ENCODE measurements at places on chromosomes 13 and 19.

DNA sequence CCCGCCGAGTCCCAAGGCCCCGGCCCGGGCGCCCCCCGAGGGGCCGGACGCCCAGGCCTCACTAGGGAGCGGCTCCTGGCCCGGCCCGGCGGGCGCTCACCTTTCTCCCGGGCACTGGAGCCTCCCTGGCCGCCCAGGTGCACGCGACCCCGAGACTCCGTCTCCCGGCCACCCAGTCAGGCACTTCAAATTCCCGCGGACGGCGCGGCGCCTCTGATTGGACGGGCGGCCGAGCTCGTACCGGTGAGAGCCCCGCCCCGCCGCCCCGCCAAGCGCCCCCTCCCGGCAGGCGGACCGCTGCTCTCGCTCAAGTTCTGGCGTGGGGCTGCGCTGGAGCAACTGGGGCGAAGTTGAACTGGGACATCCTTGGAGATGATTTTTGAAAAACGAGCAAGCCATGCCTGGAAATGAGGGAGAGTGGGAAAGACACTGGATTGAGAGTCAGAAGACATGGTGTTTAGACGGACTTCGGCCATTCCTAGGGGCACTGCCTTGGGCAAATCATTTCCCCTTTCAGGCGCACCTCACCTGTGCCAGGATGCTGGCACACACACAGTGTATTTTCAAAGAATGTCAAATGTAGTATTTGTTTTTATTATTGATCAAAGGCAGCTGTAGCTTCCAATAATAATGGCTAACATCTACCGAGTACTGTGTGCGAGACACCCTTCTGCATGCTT, 485.3 kb downstream of the UQCRFS1 start:
- no peak for DNase-seq

DNA sequence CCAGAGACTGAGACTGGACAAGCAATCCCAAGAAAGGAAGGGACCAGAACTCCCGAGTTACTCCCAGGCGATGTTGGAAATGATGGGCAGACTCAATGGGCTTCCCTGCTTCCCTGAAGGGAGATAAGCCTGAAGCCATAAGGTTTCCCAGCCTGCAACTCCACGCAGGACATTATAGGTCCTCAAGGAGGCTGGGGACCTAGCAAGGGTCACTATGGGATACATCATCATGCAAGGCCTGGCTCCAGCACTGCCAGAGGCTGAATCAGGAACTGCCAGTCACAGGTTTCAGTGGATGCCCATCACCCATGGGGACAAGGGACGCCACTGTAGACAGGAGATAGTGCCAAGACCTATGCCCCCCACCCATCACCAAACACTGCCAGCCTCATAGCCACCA, 338.7 kb downstream of the IRS2 start:
- DNase-seq = no peak

GRCh38 chr19:31675193-31675913, 326.1 kb upstream of the TSHZ3 start:
- DNase-seq = no peak

- no peak for DNase-seq
These were observed 36.1 kb downstream of the ADPRHL1 start for GRCh38 chr13:113417008-113417751.

DNA sequence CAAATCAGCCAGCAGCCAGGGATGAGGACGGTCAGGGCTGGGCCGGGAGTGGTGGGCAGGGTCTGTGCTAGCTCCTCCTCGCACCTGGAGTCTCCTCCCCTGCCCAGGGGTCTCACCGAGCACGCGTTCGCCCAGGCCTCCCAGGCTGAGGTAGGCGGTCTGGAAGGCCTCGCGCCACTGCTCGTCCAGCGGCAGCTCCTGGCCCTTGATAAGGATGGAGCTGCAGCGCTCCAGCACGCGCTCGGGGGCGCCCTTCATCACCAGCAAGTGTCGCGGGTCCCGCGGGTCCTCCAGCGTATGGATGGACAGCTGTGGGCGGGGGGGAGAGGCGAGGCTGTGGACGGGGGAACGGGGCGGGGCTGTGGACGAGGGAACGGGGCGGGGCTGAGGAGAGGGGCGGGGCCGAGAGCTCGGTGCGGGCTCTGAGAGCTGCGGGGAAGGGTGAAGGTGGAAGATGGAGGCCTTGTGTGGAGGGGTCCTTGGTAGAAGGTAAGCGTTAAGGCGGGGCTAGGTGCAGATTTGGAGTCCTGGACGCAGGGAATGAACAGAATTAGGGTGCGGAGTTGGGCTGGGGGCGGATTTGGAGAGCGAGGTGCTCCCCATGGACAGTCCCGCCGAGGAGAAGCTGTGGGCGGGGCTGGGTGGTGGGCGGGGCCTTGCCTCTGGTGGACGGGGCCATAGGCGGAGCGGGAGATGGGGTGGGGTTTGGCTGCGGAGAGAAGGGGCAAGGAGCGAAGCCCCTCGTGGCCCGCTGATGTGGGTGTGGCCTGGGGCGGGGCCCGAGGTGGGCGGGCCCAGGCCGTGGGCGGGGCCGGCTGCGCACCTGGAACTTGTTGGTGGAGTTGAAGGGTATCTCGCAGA, 5.7 kb downstream of the ATP4A start:
- DNase-seq = peak; percentile 31

DNA sequence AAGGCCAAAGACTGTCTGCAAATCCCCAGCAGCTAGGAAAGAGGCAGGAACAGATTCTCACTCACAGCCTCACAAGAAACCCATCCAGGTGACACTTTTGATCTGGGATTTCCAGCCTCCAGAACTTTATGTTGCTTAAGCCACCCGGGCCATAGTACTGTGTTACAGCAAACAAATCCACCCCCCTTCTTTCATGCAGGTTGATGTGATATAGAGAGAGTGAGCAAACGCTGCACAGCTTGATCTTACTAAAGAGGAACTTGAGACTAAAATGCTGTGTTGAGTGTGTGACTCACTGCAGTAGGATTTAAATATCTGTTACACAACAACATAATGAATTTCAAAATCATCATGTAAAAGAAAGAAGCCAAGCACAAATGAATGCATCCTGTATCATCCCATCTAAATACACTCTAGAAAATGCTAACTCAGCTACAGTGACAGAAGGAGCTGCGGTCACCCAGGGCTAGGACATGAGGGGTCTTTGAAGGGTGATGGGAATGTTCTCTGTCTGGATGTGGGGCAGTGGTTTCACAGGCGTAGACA, 32.2 kb downstream of the RCBTB2 start:
- no peak for DNase-seq

DNA sequence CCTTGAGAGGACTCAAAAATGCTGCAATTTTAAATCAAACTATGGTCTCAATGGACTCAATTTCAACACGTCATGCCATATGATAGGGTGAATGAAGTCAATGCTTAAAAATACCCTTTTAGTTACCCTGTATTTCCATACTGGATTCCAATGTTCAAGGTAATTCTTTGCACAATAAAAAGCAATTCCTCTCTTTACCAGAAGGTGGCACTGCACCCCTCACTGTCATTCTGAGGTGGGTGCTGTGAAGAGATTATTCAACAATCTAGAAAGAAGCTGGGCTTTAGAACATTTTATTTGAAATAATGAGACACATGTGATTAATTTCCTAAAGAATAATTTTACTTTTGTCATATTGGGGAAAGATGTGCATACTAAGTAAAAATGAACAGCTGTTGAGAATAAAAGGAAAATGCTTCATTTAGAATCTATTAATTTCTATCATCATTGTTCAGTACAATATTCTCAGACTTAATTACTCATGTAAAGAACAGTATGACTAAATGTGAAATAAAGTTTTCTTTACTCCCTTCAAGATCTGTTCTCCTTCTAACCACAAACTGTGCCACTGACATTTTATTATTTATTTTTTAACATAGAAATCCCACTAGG, 789.1 kb downstream of the GPC5 start:
- no peak for DNase-seq

DNA sequence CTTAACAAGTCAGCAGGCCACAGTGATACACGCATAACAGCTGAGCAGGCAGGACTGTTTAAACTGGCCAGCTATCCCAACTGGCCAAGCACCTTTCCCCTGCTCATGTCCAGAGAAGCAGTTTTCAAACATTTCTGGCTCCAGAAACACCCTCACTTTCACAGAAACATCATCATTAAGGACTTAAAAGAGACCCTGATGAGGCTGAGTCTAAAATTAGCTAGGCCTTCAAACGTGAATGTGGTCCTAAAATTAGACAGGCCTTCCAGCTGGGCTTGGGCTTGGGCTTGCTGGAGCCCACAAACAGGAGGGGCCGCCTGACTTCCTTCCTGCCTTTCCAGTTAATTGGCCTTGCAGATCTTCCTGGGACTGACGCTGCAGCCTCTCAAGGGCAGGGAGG, 334.2 kb downstream of the DNAJC15 start:
- no peak for DNase-seq

- DNase-seq = no peak
These were observed 62.1 kb downstream of the KLF2 start for GRCh38 chr19:16386619-16387240.

- no peak for DNase-seq
These were observed 973.7 kb downstream of the UQCRFS1 start for GRCh38 chr19:28239270-28239669.

GRCh38 chr13:79018166-79018565, 359.2 kb upstream of the OBI1 start:
- no peak for DNase-seq

- no peak for DNase-seq
These were observed 2.8 kb upstream of the WBP4 start for GRCh38 chr13:41058295-41059070.

DNA sequence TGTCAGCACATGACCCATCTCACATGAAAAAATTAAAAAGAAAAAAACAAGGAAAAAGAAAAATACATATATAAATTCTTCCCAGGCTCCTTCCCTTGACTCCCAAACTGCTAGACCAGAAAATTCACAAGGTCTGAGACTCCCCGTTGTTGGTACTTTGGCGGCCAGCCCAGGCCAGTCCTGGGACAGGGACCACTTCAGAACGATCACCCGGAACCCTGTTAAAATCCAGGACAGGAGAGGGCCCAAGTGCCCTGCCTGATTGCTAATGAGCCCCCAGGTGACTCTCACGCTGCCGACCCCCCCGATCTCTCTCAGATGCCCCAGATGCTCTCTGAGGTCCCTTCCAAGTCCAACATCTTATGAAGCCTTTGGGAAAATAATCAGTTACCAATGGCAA, 107.2 kb downstream of the COL4A2 start:
- DNase-seq = no peak

GRCh38 chr19:51905206-51905605, 389 bp upstream of the ZNF649 start:
- DNase-seq = no peak

DNA sequence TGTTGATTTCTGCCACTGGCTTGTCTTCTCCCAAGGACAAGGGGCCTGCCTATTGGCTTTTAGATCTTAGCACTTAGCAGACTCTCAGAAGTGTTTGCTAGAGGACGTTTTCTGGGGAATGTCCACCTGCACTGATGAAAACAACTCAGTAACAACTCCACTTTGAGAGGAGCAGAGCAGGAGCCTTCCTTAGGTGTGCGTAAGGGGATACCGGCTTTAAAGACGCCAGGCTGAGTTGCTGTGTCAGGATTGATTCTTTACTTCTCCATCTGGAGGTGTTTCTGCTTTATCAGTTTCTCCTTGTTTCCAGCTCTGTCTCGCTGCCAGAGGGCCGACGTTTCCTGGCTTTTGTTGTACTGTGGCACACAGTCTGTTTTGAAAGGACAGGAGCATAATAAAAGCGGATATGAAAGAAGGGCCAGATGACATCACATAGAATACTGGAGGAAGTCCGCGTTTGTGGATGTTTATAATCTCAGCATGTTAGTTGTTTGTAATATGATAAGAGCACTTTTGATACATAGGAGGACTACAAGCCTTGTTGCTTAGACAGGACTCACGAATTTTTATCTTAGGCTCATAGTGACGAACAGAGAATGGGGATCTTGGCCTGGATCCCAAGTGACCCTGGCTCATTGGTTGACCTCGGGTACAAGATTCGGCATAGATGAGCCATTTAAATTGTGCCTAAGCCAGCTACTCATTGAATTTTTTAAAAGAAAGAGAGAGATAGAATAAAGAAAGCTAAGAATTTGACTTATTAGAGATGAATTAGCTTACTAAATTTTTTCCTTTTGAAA, 34.6 kb downstream of the COL4A2 start:
- no peak for DNase-seq

- no peak for DNase-seq
These were observed at the start of the genes PEG3 and ZIM2 for GRCh38 chr19:56840451-56841192. TSS of gene PEG3 (minus strand) at chr19:56840726. CDS start at chr19:56824655, 16,071 bp downstream. TSS of gene ZIM2 (minus strand) at chr19:56840726. CDS start at chr19:56824277, 16,449 bp downstream.

DNA sequence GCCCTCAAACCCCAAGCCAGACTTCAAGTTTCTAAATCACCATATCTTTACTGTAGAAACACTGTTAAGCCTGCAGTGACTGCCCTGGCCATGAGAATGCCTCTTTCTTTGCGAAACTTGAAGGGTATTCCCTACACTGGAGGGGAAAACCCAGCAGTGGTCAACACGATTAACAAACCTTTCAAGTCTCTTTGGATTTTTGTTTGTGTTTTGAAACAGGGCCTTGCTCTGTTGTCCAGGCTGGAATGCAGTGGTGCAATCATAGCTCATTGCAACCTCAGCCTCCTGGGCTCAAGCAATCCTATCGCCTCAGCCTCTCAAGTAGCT, 17.4 kb upstream of the POMP start:
- no peak for DNase-seq

- DNase-seq = no peak
These were observed 124.4 kb upstream of the SPATA13 start for GRCh38 chr13:24036115-24036514.

DNA sequence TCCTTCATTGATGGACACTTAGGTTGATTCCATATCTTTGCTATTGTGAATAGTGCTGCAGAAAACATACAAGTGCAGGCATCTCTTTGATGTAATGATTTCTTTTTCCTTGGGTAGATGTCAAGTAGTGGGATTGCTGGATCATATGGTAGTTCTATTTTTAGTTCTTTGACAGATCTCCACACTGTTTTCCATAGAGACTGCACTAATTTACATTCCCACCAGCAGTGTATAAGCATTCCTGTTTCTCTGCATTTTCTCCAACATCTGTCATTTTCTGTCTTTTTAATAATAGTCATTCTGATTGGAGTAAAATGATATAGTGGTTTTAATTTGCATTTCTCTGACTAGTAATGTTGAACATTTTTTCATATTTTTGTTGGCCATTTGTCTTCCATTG, 116.7 kb downstream of the LMO7 start:
- DNase-seq = no peak

DNA sequence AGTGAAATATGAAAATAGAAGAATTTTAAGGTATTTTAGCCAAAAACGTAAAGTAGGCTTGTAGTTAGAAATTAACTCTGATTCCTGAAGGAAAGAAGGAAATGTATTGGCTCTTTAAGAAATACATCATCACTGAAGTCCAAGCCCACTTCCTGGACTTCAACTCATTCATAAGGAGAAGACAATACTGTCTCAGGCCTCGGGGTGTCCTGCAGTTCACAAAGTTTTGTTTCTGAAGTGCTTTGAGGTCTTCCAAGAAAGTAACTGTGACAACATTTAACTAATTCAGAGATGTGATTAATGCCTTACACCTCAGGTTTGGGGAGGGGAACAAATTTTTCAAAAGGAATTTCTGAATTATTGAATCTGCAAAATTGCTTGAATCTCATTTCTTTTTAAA, 65.8 kb upstream of the STARD13 start:
- DNase-seq = no peak

DNA sequence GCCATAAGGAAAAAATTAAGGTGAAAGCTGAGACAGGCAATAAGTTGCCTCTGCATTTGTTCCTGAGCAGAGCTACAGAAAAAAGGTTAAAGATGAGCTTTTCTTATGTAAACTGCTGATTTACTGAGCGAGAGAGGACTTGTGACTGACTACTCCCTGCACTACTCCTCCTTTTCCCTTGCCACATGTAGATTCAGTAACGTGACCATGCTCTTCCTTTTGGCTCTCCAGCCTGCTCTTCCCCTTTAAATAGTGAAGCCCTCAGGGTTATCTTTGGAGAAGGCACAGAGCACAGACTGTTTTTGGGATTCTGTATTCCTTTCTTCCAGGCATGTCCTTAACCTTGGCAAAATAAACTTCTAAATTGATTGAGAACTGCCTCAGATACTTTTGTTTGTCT, 630.2 kb downstream of the UQCRFS1 start:
- DNase-seq = no peak
